ENCODE measurements at places on chromosomes 3 and 15. TPM values are rescaled to one million over a fixed set of nuclear protein-coding genes. Genes with fewer than 3 reads are reported as not detected.

The RNF123 gene
- total RNA-seq, result 22.5 TPM

The CPB1 gene
- total RNA-seq, result not detected

The SCG5 gene
- 10.7 TPM for total RNA-seq

The GOLGA8J gene
- not detected for total RNA-seq

The AQP9 gene
- not detected for total RNA-seq

The SKOR1 gene
- total RNA-seq, result under 0.01 TPM

The USF3 gene
- 6.0 TPM for total RNA-seq

The SPTBN5 gene
- total RNA-seq, result 0.18 TPM

All from myometrial cell (primary cell).